Iris pigment epithelial cell (primary cell): ENCODE measurements at places on chromosomes 7 and 10.

- DNase-seq: no peak
Observed at GRCh38 chr7:117148971-117149370, 173.9 kb downstream of the WNT2 start.

DNA sequence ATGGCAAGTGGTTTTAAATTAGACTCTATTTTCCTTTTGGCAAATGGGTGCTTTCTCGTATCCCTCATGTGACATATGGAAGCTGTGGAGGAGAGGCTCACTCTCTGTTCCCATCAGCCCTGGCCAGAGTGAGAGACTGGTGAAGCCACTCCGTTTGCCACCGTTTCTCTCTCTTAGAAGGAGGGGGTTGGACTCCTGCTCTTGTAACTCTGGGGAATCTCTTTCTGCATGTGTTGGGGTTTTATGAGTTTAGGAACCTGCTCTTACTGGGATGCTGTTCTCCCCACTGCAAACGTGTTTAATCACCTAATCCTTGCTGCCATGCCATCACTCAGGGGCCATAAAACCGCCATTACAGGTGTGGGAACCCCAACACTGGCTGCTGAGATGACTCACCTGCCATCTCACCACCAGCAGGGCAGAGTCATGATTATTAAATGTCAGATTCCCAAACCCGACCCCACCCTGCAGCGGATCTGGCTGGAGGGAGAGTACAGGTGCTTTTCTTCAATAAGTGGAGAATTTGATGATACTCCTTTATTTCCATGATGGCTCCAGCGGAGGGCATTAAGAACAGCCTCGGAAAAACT lies 103.2 kb downstream of the ADCY1 start:
- no peak for DNase-seq

DNA sequence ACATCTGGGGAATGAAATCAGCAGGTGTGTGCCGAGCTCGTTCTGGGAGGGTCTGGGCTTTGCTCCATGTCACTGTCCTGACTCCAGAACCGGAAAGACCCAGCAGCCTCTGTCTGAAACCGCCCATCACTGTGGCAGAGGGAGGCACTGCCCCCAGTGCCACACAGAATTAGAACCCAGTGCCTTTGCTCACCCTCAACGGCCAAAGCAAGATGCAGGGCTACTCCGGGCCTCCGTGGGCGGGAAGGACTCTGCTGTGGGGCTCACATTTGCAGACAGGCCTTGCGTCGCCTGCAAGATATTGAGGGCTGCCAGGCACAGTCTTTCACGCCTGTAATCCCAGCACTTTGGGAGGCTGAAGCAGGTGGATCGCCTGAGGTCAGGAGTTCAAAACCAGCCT lies 219.2 kb upstream of the PPP2R2D start:
- no peak for DNase-seq

DNA sequence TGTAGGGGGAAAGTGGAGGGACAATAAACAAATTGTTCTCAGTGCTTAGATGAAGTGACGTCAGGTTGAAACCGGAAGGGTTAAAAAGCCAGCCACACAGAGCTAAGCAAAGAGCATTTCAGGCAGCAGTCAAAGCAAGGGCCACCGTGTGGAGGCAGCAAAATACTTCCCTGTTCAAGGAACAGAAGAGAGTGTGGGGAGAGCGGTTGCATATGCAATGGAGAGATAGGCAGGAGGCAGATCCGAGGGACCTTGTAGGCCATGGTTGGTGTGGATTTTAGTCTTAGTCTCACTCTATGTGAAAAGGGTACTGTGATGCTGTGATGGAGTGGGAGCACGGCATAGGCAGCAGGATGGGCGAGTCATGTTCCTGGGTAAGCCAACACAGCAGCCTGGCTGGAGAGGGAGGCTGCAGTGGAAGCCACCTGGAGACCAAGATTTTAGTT lies 3.8 kb upstream of the STN1 start:
- peak; percentile 37 for DNase-seq

DNA sequence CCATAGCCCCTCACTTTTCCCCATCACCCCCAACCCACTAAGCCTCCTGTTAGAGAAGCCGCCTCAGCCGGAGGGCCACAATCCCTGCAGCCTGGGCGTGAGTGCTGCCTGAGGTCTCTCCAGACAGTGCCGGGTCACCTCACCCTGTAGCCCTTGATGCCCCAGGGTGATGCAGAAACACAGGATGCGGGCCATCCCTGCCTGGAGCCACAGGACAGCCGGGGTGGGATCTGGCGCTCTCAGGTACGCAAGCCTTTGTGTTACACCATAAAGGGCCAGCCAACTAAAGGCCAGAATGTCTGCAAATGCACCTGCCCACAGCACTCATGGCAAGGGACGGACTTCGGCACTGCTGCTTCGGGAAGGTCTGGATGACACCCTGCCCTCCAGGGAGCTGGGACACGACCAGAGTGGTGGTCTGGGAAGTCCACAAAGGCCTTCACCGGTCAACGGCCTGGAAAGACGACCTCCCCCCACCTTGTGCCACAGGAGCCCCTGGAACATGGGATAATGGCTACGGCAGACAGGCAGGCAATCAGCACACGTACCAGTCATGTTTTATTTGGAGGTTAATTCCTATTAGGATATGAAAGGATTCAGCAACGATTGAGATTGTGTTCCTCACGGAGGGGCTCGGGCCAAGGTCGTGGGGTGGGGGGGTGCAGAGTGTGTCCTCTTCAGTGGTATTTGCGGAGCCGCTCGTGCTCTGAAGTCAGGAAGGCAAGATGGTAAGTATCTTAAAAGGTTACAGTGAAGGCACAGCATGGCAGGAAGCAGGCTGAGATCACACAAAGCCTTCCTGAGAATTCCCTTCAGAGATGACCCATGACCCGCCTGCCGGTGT lies 8.1 kb downstream of the ATP5MF start:
- DNase-seq: no peak

- no peak for DNase-seq
Observed at GRCh38 chr10:71629131-71629530, 90.4 kb downstream of the C10orf105 start.

GRCh38 chr10:32337350-32337749 lies 9.6 kb downstream of the EPC1 start:
- DNase-seq: no peak
